Stimulated activated CD8-positive, alpha-beta memory T cell treated with anti-CD3 and anti-CD28 coated beads, Interleukin-4, amount 100 ng/mL, for 1 hour (primary cell): ENCODE measurements at places on chromosomes 16 and 17.

DNA sequence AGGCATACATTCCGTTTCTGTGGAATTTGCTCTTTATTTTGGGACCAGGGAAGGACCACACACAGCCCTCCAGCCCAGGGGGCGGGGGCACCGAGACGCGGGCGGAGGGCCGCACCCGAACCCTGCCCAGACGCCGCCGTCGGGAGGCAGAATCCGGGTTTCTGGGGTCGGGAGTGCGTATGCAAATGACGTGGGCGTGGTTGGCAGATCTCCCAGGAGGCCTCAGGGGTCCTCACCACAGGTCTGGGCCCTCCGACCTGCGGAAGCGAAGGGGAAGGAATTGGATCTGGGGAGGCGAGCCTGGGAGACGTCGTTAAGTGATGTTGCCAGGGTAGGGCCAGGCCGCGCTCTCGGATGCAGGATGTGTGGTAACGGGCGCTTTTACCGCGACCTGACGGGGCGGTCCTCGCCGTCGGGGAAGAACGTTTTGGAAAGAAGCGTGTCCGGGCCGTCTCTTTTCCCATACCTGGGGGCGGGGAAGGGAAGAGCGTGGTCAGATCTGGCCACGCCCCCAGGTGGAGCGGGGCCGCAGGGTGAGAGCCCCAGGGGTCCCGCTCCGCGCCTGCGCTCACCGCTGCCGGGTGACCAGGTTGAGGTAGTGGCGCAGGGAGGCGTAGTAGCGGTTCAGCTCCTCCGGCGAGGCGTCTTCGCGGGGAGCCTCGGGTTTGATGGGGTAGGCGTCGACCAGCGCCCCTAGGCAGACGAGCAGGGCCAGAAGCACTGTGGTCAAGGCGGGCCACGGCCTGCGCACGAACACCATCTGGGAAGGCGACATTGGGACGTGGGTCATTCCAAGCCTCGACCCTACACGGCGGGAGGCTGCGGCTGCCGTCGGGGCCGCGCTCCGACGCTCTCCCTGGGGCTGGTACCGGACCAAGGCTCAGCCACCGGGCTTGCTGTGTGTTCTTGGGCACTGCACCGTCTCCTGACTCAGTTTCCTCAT lies 745 bp downstream of the PYY start:
- no peak for DNase-seq

DNA sequence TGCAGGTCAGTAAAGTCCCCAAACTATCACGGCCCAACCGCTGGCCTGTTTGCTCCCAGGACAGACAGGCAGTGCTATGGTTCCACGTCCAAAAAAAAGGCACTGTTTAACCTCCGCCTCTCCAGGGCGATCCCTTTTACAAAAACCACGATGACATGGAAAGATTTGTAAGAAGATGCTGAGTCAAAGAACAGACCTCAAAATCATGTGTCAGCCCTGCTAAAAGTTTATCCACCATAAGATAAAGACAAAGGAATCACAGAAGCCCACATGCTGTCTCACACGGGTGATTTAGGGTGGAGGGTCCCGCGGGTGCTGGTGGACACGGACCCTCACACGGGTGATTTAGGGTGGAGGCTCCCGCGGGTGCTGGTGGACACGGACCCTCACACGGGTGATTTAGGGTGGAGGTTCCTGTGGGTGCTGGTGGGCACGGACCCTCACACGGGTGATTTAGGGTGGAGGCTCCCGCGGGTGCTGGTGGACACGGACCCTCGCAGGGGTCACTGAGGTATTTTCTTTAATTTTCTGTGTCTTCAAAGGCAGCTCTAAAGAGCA lies 117.2 kb upstream of the METRNL start:
- no peak for DNase-seq

DNA sequence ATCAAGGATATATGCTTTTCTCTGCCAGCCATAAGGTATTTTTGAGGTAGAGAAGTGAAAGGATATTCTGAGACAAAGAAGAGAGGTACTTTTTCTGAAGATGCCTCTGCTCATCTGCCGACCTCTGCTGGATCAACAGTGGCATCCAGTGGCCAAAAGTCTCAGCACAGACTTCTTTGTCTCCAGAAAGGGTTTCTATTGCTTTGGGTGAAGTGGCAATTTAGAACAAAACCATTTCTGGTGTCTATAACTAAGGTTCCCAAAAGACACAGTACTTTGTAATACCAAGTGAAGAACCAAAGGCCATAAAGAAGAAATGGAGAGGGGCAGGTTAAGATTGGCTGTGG lies 155.2 kb upstream of the C17orf78 start:
- no peak for DNase-seq

DNA sequence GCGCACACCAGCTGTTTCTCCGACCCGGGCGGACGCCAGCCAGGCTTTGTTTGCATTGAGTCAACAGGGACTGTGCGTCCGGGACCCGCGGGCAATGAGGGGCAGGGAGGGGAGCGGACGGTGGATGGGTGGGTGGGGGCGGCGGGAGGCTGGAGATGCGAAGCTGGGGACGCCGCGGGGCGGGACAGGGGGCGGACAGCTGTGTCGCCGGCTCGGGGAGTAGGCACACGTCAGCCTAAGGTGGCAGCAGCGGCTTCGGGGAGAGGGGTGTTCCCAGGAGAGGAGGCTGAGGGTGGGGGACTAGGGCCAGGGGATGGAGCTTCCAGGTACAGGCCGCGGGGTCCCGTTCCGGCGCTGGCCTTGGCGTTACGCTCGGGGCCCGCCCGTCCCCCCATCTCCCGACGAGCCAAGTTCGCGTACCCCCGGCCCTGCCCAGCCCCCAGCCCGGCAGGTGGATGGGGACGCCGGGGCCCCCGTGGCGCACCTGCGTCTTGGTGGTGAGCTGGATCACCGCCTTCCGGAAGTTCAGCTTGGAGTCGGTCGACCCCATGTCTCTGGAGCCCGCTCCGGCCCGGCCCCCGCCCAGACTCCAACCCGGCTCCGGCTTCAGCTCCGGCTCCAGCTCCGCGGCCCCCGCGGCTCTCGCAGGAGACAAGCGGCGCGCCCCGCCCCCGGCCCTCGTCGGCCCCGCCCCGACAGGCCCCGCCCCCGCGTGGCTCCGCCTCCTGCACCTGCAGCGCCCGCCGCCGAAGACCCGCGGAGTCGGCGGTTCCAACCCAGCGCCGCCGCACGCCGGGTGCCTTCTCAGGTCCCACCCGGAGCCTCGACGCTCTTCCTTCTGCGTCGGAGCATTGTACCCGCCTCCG lies at the start of gene HID1:
Gene HID1 (minus strand): TSS at position 653 of the 866 bp plus-strand sequence. CDS start 103 bp downstream, at position 550.
- DNase-seq, result peak; percentile 49

- no peak for DNase-seq
These were observed 40.0 kb downstream of the MRPS23 start for GRCh38 chr17:57809879-57810278.

- DNase-seq, result peak; percentile 61
These were observed 4.5 kb downstream of the ARHGAP27 start for GRCh38 chr17:45428050-45428617.

- no peak for DNase-seq
These were observed 2.1 kb downstream of the SSTR2 start for GRCh38 chr17:73166731-73167581.

DNA sequence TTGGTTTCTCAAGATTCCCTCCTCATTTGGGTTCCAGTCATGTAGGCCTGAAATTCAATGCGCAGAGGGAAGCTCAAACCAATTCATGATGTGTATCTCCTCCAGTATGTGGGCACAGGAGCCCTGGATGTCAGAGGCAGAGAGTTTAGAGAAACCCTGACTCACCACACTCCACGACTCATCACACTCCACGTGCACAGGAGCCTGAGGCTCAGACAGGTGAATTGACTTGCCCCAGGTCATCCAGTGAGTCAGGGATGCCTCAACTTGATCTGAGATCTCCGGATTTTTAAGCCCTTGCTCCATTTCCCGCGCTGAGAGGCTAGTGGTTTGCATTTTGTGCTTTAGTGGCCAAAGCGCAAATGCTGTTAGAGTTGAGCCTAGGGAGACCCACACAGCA lies 183.9 kb downstream of the HAPSTR1 start:
- DNase-seq, result no peak

- DNase-seq, result no peak
These were observed 388.1 kb downstream of the SHISA9 start for GRCh38 chr16:13289515-13289914.

- no peak for DNase-seq
These were observed 2.3 kb upstream of the SOX9 start for GRCh38 chr17:72118335-72119076.

DNA sequence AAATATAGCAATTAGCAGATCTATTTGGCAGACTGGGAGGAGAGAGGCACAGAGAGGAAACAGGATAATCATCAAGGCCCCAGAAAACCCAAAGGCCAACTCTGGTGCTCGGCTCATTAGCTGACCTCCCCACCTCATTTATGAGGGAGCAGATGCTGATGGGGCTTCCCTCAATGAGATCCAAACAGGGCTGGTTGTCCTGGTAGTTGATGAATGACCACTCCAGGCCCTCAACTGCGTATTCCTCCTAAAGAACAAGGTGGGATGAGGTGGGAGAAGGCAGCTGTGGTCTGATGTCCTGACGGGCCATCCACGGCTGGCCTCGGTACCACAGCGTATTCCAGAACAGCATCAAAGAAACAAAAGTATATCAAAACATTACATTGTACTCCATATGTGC lies 20.8 kb downstream of the ZNHIT3 start:
- DNase-seq, result no peak

DNA sequence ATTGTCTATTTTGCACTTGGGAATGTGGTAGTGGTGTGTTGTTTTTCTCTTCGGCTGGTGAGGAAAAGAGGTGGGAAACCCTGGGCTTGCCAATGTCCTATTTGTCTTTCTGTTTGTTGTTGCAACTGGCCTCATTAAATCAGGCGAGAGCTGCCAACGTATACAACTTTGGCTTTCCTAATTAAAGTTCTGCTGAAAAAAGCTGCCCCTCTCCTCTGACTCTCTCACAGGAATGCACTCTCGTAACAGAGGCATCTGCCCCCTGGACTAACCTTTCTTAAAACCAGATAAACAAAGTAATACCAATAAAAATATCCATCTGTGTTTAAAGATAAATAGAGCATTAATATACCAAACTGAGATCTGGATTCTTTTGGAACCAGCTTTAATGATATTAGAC lies 7.8 kb downstream of the CDRT15 start:
- no peak for DNase-seq

DNA sequence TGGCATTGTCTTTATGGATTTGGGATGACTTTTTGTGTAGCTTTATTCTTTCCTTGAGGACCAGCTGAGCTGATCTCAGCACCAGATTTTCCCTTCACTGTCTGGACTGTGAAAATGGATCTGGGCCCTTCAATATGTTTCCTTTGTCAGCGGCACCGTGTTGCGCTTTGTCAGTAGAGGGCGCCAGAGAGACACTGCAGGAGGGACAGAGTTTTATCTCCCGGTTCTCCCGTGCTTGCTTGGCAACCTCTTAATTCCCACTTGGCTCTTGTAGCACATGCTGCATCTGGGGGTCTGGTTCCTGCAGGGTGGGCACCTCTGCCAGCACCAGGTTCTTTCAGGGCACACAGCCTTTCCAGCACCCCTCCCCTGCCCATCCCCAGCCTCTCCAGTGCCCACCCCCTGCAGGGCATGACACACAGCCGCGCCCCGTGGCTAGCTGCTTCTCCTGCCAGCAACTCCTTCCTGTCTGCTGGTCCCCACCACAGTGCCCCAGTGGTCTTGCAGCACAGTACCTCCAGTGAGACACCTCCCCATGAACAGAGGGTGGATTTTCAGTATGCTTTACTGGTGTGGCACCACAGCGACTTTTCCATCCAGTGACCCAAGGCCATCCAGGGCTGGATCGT lies 19.6 kb downstream of the OR1D5 start:
- DNase-seq, result no peak

GRCh38 chr16:52545898-52546266 lies 1.1 kb downstream of the TOX3 start:
- DNase-seq, result no peak

DNA sequence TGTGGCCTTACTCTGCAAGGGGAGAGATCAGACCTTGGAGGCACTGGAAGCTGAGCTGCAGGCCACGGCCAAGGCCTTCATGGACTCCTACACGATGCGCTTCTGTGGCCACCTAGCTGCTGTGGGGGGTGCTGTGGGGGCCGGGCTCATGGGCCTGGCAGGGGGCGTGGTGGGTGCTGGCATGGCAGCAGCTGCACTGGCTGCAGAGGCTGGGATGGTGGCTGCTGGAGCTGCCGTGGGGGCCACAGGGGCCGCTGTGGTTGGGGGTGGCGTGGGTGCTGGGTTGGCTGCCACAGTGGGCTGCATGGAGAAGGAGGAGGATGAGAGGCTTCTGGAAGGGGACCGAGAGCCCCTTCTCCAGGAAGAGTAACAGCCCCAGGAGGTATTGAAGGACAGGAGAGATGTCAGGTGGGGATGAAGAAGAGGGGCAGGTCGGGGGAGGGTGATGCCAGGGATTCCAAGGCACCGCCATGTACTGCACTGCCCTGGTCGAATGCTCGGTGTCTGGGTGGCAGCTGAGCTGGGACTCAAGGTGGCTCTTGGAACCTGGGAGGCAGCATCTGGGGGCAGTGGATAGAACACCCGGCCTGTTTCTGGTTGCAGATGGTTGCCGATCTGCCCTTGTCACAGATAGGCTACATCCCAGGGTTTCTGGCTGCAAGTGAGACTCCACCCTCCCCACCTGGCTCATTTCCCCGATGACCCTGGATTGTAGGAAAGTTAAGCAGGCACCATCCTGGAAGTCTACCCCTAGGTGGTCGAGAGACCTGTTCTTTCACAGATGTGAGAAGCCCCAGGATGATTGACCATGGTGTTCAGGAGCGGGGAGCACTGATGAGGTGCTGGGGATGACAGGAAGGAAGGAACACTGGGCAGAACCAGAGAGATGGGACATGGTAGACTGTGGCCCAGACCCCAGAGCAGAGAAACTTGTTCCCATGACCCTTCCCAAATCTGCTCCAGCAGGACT lies 5.1 kb downstream of the RNF112 start:
- DNase-seq, result no peak

DNA sequence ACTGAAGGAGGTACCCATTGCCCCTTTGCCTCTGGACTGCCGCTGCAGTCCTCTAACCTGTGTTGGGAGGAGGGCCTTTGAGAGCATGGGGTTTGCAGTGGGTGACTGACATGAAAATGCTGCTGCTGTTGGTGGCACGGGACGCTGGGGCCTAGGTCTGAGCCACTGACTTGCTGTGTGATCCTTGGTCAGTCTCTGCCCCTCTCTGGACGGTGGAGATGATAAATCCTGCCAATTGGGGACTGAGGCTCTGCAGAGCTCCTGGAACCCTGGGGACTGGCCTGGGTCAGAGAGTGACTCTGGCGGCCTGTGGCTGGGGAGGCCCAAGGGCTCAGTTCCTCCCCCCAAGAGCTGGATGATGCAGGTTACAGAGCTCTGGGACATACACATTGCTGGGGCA lies 6.1 kb upstream of the PYDC1 start:
- DNase-seq, result no peak
